Stimulated activated CD8-positive, alpha-beta memory T cell treated with anti-CD3 and anti-CD28 coated beads, Interleukin-15, amount 100 ng/mL, for 24 hours (primary cell): ENCODE measurements at places on chromosomes 6 and 20.

DNA sequence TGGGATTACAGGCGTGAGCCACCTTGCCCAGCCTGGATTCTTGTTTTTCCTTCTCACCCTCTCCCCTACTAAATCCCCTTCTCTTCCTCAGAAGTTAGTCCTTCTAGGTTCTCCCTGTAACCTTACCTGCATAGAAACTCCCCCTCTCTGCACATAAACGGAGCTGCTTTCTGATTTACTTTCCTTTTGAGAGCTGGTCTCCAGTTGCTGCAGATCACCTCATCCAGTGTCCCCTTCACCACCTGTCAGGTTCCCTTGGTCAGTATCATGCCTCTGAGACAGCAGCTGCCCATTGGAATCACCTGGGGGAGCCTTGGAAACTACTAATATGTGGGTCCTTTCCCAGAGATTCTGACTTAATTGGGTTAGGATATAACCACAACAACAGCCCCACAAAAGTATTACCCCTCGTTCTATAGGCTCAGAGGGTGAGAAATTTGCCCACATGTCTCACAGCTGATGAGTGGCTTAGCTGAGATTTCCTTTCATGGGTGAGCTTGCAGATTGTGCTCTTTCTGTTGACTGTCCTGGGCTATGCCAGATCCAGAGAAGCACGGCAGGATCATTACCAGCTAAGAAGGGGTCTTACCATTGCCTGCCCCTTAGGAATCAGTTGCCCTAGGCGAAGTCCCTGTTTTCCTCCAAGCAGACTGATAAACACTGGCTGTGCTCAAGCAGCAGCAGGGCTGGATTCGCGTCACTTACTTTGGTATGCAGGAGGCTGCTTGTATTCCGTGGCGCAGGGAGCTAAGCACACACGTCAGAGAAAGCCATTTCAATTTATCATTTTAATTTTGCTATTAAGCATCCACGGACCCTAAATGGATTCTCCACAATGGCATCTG, 51.3 kb downstream of the AKAP12 start:
- DNase-seq = no peak

DNA sequence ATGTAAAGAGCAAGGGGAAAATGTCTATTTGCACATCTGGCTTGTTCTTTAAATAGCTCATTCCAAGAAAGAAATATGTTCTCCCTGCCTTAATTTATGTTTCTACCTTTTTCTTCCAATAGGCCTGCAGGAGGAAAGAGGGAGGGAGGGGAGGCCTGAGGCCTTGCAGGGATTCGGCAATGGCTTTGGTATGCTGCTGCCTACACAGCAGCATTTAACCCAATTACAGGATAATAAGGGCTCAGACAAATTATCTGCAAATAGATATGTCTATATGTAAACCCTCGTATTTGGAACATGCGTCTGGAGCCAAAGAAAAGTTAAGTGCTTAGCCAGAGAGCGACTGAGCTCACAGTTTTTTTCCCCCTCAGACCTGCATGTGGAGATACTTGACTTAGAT, 277.2 kb downstream of the CDC5L start:
- no peak for DNase-seq

- DNase-seq = no peak
Observed at GRCh38 chr6:43125119-43125518, 46.0 kb upstream of the SRF start.

DNA sequence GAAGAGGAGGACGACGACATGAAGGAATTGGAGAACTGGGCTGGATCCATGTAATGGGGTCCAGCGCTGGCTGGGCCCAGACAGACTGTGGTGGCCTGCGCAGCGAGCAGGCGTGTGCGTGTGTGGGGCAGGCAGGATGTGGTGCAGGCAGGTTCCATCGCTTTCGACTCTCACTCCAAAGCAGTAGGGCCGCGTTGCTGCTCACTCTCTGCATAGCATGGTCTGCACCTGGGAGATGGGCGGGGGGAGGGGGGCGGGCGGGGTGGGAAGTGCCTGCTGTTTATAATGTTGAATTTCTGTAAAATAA, 42.3 kb downstream of the CHMP4B start:
- no peak for DNase-seq

- DNase-seq = no peak
Observed at GRCh38 chr20:64193058-64193457, 28.8 kb downstream of the MYT1 start.

DNA sequence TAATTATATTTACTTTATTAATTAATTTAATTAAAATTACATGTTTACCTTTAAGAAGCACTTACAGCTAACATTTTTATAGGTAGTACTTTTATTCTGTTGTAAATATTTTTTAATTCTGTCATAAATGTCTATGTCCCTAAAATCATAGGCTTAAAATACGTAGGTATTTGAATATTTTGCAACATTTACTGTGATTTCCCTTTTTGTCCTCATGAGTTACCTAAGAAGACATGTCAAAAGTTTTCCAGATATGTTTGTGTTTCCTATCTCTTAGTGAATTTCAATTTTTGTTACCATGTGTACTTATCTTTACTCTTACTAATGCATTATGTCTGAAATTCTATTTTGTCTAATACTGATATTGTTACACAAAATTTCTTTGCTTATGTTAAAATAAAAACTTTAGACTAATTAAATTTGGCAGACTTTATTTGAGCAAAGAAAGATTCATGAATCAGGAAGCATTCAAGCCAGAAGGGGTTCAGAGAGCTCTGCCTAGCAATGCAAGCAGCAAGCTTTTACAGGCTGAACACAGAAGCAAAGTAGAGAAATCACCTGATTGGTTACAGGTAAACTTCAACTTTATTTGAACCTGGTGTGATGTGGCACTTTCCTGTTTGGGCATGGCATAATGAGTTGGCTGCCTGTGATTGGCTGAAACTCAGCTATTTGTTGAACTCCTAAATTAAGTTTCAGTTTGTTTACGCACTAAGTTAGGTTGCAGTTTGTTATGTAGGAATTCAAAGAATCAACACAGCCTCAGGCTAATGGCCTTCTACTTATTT, 123.2 kb upstream of the TMEM170B start:
- no peak for DNase-seq

- DNase-seq = no peak
Observed at GRCh38 chr20:36441027-36441414, 100.3 kb upstream of the MYL9 start.

- no peak for DNase-seq
Observed at GRCh38 chr6:30882759-30883684, 1.3 kb upstream of the DDR1 start.

GRCh38 chr6:158411998-158412397, 99.7 kb downstream of the TULP4 start:
- no peak for DNase-seq

DNA sequence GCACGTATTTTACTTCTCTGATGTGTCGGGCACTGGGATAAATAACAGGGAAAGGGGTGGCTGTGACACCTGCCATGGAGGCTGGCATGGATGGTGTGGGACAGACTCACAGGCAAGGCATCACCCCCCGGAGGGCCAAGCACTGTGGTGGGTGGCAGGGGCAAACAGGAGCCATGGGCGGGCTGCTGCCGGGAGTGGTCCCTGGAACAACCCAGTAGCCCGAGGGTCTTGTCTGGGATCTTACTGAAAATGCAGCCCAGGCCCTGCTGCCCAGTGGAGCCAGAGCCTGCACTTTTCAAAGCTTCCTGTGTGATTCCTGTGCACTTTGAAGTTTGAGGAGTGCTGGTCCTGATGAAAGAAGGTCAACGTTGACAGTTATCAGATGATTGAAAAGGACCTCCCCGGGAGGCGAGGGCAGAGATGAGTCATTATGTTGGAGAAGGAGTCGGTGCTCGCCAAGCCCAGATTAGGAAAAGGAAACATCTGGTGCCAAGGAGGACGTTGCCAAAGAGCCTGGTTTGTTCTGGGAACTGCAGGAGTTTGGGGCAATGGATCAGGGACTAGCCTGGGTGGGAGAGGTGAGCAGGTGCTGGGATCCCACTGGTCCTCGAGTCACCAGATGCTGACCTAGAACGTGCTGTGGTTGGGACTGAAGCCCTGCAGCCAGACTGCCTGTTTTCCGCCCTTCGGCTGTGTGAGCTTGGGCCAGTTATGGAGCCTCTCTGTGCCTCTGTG, 130.0 kb upstream of the GGTLC1 start:
- DNase-seq = no peak

DNA sequence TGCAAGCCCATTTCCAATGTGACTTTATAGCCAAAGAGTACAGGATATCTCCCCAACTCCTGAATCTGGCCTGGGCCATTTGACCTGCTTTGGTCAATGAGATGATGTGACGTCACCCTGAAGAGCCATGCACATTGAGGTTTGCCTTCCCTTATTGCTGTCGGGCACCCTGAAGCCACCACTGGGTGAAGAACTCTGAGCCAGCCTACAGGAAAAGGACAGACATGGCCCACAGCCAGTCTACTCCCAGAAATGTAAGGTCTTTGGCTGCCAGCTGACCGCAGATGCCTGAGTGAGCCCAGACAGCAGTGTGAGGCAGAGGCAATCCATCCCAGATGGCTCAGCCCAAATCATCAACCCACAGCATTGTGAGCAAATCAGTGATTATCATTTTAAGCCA, 3.7 kb upstream of the SYNDIG1 start:
- no peak for DNase-seq

- DNase-seq = no peak
Observed at GRCh38 chr6:30844118-30844535, 40.2 kb upstream of the DDR1 start.
